Right atrium auricular region (tissue), 2 donors: ENCODE measurements at places on chromosomes 4 and X.

GRCh38 chr4:98469771-98470170 lies 188.6 kb downstream of the TSPAN5 start:
- no peak for DNase-seq

DNA sequence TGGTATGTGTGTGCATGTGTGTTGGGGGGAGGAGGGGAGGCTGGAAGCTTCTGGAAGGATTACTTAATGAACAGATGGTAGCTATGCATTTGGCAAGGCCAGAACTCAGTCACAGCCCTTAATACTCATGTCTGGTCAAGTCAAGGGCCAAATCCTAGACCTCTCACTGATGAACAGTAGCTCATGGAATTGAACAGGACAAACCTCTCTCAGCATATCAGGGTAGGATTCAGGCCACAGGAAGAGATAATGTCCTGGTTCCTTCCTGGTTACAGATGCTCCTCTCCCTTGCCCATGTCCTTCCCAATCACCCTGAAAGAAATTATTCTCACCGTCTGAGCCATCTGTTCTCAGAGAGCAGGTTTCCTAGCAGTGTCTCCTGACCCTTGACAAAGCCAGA lies 165.7 kb downstream of the SOWAHB start:
- DNase-seq = no peak

GRCh38 chr4:133812954-133813353 lies 388.6 kb downstream of the PABPC4L start:
- no peak for DNase-seq

DNA sequence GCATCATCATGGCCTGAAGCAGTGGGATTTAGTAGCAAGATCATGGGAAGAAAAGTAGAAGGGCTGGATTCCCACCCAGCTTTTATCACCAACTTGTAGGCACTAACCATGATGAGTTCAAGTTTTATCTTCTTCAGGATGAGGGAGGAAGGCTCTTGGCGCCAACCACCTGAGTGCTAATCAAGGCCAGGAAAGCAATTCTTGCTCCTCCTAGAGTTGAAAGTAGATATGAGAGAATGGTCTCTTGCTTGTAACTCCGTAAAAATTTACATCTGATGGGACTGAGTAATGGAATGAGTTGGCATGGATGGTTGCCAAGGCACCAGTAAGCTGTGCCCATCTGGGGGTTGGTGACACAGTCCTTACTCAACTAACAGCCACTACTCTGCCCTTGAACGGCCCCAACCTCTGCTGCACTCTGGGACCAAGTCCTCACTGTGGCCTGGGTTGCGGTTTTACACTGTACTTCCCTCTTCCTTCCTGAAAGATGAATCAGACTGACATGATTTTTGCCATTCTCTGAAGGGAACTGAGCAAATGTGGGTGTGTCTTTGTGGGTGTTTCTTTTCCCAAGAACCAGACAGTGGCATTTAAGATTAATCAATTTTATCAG lies 39.4 kb upstream of the NDP start:
- DNase-seq = no peak

GRCh38 chr4:24103434-24104157 lies 213.7 kb upstream of the PPARGC1A start:
- DNase-seq = no peak

DNA sequence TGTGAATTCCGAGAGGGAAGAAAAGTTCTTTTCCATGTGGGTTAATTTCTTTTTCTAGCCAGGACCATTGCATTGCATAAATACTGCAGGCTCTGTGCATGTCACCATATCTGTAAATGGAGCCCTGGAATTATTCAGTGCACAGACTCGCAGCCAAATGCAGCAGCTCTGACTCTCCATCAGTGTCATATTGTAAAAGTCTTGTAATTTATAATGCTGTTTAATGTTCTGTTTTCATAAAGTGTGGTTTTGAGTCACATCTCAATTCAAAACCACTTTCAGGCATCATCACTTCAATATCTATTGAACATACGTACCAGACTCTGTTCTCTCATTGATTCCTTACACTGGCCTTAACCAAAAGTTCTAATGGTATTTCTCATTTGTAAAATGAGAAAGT lies 193.9 kb upstream of the RPL34 start:
- no peak for DNase-seq

GRCh38 chrX:96713303-96713702 lies 28.7 kb downstream of the DIAPH2 start:
- no peak for DNase-seq

DNA sequence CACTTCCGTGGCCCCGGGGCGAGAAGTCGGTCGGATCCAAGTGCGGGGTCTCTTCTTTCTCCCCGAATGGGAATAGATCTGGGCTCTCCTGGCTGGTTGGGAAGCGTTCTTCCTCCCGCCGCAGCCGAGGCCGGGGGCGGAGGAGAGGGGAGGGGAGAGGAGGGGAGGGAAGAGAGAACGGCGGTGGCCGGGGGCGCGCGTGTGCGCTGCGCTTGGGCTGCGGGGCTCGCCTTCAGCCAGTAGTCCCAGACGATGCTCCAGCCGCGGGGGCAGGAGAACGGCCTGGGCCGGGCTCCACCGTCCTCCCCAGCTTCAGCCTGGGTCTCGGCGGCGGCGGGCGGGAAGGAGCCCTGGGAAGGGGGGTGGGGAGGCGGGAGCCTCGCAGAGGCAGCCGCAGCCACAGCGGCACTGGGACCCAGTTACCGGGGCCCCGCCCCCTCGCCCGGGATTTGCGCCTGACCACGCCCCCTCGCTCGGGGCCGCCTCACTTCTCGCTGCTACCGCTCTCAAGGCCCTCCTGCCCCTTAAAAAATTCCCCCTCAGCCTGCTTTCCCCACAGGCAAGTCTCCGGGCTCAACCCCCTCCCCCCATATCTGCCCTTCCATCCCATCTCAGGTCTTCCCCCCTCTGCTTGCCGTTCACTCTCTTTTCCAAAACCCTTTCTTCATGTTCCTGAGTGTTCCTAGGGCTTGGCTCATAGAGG lies at the start of gene FGD1:
Gene FGD1, minus strand, starts transcription at position 421 of the 703 bp plus-strand sequence. CDS start 802 bp downstream, outside the sequence.
- no peak for DNase-seq

DNA sequence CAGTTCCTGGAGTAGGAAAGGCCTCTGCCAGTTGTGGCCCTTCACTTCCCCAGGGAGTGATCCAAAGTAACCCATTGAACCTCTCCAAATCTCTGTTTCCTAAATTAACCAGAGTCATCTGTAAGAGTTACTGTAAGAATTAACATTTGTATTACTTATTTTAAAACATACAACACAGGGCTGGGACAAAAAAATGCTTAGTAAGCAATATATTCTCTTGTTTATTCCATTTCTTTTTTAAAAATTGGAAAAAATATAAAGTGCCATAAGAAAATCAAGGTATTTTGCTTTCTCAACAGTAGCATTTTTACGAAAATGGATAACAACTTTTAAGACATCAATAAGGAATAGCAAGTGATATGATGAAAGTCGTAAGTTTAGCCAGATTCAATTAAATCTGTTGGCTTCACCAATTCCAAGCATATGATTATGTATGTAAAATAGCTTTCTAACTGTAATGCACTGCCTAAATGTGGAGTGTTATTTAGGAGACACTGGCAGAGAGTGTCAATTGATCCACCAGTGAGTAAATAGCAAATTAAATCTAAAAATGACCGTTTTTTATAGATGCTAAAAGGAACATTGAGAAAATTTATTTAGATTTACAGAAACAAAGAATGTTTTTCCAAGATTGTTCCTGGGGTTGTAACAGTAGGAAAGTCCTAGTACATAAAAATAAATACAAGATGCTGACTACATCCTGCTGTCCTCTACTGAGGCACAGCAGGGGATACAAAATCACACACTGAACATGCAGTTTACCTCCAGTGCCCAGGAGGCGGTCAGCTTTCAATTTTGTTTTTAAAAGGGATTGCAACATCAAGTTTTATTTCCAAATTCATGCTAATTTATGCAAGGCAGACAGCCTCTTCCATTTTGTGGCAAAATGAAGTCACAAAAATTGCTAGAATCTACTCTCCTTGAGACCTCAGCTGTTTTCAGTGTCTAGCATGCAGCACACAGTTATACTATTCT lies 53.7 kb downstream of the GPM6A start:
- DNase-seq = no peak

DNA sequence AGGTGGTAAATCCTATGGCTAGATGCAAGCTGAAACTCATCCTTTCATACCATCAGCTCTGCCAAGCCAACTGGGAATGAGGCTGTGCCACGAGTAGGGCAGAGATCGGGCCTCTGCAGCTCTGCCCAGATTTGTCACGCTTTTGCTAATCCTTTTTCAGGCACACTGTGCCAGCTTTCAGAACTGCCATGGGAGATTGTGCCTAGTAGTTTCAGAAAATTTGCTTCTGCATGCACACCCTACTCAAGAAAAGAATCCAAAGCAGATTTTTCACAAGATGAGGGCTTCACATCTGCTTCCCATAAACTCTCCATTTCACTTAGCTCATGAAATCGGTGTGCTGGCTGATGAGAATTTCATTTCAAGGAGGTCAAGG lies 3.3 kb upstream of the ADH7 start:
- DNase-seq = no peak

DNA sequence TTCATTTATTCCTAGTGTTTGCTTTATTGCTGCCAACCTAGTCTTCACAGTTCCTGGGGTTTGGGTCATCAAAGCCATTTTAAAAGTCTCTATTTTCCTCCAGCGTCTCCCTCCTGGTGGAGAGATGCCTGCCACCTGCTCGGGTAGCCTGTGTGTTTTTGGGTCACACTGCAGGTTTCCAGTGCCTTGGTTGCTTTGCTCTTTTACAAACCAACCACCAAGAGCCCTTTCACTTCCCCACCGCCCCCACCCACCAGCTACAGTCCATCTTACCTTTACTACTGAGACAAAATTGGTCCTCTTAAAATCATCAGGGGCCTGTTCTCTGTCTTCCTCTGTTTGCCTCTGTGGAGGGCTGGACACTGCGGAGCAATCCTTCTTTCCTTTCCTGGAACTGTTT lies 280.5 kb upstream of the GATB start:
- DNase-seq = no peak

- DNase-seq = no peak
Measured at GRCh38 chr4:157837071-157837703, 335.6 kb downstream of the GASK1B start.
